ENCODE measurements at places on chromosomes 2 and 18. TPM values are rescaled to one million over a fixed set of nuclear protein-coding genes. Genes with fewer than 3 reads are reported as not detected.

DNA sequence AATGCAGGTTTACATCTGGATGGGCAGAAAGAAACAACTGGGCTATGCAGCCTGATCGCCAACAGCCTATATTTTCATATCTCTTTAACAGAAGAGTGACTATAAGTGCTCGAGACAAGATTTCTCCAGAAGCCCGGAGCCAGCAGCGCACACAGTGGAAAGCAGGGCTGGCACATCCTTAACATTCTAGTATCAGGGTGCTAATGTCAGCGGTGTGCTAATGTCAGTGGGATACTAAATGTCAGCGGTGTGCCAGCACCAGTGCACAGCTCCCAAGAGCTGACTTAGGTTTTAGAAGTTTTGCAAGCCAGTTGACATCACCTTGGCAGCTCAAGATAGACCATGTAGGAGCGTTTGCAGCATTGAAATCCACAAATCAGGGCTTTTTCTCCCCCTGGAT, 8.3 kb downstream of the BMP10 start:
- ATAC-seq, result no peak

DNA sequence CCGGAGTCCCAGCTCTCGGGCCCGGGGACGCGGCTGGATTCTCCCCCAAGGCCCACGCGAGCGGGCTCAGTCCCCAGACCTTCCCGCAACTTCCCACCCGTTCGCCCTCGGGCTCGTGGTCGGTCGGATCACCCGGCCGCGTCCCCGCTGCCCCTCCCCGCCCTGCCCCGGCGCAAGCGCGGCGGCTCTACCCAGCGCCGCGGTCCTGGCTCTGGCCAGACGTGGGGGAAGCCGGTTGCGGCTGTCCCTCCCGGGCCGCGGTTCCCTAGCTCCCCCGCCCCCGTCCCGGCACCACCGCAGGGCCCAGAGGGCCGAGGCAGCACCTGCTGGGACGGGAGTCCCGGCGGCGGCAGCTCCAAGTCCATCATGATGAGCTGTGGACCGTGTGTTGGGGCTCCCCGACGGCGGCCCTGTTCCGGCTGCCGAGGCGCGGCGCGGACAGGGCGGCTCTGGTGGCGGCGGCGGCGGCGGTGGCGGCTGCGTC, 276 bp downstream of the NFE2L2 start:
- ATAC-seq, result peak; percentile 37

GRCh38 chr18:56124186-56124585, 514.2 kb downstream of the TXNL1 start:
- ATAC-seq, result no peak

DNA sequence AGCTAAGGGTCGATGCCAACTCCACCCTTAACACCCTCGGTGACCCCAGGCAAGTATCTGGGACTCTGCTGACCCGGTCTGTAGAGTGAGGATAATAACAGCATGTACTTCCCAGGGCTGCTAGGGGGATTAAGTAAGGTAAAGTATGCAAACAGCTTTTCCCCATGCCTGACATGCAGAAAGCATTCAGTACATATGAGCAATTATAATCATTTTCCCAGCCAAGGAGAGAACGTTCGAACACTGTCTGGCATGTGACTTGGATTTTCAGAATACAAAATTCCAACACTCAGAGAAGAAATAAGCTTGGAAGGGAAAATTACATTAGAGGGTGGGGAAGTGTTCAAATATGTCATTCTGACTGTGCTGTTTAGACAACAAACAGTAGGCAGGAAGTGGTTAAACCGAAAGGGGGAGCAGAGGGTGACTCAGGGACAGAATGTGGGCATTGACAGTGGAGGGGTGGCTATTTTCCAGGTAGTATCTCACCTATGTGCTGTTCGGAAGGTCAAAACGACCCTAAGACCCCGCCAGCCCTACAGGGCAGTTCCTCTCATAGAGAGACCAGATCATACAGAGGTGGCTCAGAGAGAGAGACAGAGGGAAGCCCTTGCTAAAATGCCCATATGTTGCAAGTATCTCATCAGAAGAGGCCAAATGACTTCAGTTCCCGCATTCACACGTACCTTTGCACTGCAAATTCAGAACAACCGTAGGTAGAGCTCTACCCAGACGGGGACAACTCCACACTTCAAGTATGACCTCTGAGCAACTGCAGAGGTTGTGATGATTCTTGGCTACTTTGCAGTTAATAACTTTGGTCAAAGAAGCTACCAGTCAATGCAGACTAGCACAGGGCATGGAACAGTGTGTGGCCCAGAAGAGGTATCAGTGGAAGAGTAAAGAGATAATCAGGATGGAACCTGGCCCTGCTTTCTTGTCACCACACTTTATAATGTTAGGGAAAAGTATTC, 14.8 kb downstream of the ASPRV1 start:
- ATAC-seq, result no peak

GRCh38 chr18:13660510-13660909, 65.8 kb downstream of the FAM210A start:
- ATAC-seq, result peak; percentile 92

DNA sequence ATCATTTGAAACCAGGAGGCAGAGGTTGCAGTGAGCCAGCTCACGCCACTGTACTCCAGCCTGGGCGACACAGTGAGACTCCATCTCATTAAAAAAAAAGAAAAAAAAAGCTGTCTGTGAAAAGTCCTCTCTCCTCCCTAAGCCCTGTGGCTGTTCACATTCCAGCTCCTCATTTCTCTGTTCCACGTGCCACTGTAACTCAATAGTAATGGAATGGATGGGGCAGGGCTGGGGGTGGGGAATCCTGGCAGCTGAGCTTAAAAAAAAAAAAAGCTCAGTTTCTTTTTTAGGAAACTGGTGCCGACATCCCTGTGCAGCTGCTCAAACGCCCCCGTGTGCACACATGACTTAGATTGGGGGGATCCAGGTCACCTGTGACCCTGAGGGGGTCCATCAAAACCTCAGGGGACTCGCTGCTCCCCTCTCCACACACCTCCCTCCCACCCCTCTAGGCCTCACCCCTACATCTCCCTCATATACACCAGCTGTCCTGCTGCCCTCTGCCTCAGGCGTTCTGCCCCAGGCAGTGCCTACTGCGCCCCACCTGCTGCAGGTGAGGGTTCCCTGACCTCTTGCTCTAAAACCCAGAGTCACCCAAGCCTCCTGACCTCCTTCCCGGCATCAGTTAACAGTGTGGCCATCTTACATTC, 255.4 kb downstream of the AGAP1 start:
- ATAC-seq, result peak; percentile 56

- no peak for ATAC-seq
Measured at GRCh38 chr2:9552219-9553178, 3.1 kb downstream of the ADAM17 start.

DNA sequence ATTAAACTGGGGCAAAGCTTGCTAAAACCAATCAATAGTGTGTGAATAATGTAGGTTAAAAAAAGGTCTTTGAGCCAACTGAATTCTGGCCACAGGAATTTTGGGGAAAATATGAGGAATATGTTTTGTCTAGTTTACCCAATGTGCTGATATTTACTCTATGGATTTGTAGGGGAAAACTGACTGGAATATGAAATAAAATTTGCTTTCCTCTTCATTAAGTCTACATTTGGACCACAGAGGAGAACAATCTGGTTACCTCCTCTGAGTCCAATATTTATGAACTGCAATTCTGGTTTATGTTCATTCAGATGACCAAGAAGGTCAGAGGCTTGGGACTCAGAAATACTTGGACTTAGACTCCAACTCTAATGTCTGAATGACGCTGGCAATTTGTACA, 1042.2 kb upstream of the CNTNAP5 start:
- no peak for ATAC-seq

GRCh38 chr2:63589148-63589958, 590 bp downstream of the MDH1 start:
- ATAC-seq, result no peak

The GAD1 gene
- total RNA-seq, result 12.4 TPM

The SERPINB3 gene
- total RNA-seq, result not detected

The TBR1 gene
- 0.13 TPM for total RNA-seq

The TXNL4A gene
- total RNA-seq, result 120 TPM

Measured in motor neuron (in vitro differentiated cells).